ENCODE measurements at places on chromosomes 5 and 9.

GRCh38 chr9:94250456-94250855, 8.6 kb upstream of the ZNF169 start:
- no peak for DNase-seq

GRCh38 chr5:52150501-52150900, 637.2 kb upstream of the ITGA1 start:
- no peak for DNase-seq

- peak; percentile 93 for DNase-seq
Observed at GRCh38 chr5:168219515-168220410, 71.7 kb upstream of the WWC1 start.

- DNase-seq, result peak; percentile 49
Observed at GRCh38 chr5:73454379-73455036, 5.9 kb upstream of the FOXD1 start.

DNA sequence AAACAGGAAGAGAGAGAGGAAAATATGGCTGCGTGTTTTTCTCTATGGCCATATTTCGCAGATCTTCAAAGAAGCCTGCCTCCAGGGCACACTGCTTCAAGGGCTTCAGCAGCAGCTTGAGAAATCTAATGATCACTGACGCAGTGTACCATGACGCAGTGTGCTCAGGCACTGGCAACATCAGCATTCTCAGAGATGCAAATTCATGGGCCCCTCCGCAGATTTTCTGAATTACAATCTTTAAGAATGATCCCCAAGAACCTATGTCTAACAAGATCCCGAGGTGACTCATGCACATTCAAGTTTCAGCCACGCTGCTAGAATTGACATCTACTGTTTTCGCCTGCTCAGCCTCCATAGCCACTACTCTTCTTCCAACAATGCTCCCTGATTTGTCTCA, 143.9 kb upstream of the ZNF366 start:
- DNase-seq, result no peak

DNA sequence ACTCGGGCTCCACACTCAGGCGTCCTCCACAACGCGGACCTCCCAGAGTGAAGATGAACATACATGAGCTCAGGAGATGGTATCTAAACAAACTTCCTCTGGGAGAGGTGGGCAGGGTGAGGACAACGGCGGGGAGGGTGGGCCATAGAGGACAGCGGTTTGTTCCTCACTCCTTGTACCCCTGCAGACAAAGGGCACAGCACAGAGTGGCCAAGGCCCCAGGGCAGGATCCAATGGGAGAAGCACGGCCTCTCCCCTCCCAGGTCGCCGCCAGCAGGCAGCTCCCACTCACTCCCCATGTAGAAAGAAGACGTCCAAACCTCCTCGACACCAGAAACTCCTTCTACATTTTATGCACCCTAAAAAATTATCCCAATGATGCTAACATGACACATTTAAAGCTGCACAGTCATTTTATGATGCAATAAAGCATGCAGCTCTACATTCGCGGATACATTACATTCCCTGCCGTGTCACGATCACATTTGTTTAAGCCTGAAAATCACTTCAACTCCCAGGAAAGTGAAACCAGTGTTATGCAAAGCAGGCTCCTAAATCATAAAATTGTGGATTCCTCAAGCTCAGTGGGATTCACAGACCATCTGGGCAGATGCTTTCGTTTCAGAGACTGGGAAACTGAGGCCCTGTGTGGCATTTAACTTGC, 87.5 kb upstream of the SARDH start:
- no peak for DNase-seq

- no peak for DNase-seq
Observed at GRCh38 chr5:137226081-137226480, 273.0 kb downstream of the SPOCK1 start.

DNA sequence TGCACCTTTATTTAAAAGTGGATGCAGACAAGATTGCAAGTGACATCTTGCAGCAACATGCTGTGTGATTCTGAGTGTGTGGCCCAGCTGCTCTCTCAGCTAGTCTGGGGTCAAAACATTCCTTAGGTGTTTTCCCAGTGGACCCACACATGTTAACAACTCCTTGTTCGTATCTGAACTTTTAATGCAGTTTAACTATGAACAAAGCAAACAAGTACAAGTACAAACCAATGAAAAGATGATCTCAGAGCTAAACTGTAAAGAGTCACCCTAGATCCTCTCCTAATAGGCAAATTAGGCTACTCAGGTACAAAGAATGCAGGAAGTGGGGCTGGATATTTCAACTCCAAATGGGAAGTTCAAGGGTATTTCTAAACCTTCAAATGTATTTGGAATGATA, 108.4 kb downstream of the ENTREP1 start:
- no peak for DNase-seq

Data from pons (tissue), 1 donor.